GM12878 (cell line): ENCODE measurements at places on chromosomes 6 and 20.

GRCh38 chr6:36607683-36608386 lies 13.7 kb downstream of the SRSF3 start:
- no peak for DNase-seq

DNA sequence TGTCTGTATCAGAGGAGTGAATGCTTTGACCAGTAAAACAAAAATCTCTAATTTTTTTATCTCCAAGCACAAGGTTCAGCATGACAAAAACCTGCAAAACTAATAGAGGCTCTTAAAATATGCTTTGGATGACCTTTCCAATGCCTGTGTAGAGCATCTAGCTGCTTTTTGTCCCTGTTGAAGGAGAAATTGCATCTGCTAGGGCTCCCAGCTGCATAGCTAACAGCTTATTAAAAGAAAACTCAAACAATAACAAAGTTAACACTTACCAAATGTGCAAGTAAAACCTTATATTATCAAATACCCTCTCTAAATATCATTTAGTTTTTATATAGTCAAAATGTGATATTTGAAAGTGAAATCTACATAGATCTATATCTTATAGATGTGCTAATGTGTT lies 378.6 kb downstream of the CD109 start:
- DNase-seq = no peak

DNA sequence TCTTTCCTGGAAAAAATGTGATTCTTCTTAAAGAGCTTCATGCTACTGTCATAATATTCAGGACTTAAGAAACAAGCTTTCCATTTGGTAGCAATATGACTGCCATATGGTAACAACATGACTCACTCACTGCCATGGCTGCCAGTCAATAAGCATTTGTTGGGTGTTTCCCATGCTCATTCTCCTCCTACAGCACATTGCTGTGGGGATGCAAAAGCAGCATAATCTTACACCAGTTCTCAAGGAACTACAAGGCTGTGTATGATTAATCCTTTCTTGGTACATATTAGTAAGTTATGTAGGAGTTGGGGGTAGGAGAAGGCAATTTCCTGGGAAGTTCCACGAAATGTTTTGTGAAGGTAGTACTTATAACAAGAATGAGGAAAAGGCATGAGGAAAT lies 76.7 kb downstream of the CEP162 start:
- no peak for DNase-seq

- no peak for DNase-seq
Measured at GRCh38 chr20:32339116-32339515, 19.0 kb upstream of the ASXL1 start.
